ENCODE measurements at places on chromosomes 12 and 14.

- no peak for DNase-seq
Observed at GRCh38 chr12:96402061-96402460, 1.8 kb upstream of the CDK17 start.

GRCh38 chr14:92534932-92535643, 21.5 kb downstream of the RIN3 start:
- DNase-seq = no peak

DNA sequence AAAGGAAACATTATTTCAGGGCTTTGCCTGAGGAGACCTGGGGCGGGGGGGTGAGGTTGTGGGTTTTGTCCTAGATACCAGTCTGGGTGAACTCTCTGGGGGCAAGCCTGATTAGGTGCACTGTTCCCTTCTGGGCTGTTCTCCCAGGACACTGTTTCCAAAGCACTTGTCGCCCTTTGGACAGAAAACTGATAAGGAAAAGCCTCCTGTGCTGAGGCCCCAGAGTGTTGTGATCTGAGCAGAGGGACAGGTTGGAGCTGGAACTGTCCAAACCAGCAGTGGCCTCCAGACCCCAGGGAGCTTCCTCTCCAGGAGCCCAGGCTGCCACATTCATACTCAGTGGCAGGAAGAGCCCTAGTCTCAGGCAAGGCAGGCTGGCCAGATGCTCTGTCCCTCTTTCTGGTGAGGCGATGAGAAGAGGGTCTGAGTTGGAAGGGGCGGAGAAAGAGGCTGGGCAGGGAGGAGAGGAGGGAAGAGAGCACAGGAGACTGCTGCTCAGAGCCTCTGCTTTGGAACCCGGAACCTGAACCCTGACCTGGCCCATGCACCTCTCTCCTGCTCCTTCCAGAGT, 1.9 kb downstream of the GALNT16 start:
- DNase-seq = no peak

DNA sequence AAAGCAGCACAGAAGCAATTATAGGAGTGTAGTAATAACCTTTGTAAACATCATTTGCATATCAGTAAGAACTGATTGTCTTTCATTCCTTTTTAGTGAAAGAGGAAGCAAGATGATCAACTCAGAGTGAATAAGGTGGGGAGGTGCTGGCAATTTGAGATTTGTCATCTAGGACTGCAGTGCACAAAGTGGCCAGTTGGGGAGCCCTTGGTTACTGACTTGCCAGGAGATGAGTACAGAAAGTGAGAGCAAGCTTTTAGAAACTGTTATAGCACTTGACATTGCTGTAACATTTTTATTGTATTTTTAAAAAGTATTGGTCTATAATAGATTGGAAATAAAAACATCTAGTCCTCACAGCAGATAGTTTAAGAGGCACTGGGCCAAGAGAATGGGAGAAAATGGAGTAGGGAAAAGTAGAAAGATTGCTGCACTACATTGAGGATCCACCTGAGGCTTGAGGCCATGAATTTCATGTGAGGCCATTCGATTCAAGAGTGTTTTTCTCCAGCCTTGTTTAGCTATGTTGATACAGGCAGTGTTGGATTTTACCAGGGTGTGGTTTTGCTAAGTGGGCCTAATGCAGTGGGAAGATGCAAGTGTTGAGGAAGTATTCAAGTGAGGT, 98.2 kb downstream of the SNAPC1 start:
- DNase-seq = no peak

DNA sequence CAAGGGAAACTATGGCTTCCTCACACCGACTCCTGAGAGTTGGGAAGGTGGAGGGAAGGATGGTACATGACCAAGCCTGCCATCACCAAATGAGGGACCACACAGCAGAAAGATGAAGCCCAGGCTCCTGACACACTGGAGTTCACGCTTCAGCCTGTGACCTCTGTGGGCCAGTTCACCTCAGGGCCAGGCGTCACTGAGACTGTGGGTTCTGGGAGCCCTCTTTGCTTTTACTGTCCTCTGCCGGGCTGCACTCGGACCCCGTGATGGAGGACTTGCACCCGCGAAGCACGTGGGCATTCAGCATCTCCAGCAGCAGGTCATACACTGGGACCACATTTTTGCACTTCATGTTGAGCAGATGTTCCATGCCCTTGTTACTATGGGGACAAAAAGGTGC, 61.2 kb downstream of the ESR2 start:
- DNase-seq = no peak

DNA sequence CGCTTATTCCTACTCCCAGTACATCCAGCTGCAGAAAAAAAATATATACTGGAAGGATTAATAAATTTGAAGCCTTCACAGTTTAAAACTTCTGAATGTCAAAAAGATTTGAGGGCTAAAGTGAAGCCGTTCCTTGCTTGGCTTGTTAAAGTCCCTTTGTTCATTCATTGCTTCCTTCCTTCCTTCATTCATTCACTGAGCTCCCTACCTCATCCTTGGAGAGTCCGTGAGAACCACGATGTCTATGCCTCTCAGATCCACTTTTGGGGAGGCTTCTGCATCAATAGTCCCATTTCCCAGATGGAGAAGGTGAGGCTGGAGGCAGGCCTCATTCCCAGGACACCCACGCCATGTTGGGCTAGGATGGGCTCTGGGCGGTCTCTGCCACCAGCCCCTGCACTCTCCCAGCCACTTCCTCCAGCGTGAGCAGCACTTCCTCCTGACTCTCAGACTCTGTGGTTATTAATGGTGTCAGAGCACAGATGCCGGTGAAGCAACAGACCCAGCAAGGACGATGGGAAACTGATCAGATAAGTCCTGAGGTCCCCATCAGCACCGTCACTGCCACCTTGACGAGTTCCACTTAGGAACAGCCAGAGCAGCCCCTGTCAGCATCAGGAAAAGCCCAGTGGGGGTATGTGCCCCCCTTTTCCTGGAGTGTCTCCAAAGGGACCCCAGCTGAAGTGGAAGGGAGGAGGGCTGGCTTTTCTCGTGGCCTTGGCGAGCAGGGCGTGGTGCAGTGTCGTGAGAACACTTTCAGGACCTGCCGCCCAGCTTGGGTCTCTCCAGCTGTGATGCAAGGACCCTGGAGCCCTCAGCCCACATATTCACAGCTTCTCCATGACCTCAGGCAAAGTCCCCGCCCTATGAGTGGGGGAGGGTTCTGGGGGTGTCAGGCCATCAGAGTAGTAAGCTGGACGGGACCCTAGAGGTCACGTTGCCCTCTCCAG, 21.2 kb downstream of the ASB2 start:
- no peak for DNase-seq

DNA sequence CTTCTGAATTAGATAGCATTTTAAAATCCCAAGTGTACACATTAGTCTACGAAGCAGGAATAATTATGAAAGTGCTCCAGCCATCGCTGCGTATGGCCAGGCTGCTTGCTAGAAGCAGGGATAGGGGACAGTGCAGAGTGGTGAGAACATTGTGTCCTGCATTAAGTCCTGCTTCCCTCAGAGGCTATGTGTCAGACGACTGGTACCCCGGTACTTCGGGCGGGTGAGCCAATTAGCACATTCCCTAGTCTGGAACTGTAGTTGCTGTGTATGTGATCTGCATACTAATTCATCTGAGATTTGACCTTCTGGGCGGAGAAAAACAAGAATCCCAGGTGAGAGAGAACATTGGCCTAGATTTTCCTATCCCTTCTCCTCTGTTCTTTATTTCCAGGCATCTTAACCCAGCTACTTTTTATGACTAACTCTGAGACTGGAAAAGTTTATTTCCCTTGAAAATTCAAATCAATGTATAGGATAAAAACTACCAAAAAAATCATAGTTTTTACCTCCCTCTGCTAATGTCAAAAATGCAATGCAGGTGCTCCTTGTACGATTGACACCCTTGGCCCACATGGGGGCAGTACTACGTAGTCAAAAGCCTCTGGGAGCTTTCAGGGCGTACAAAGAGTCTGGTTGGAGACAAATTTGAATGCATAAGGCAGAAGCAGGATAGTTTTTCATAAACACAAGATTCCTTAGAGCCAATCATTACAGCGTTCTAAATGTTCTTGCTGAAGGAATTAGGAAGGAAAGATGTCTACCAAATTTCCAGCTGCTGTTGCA, 764.3 kb downstream of the NOVA1 start:
- DNase-seq = peak; percentile 14

GRCh38 chr12:57299514-57300016, 48.6 kb upstream of the STAC3 start:
- DNase-seq = no peak

DNA sequence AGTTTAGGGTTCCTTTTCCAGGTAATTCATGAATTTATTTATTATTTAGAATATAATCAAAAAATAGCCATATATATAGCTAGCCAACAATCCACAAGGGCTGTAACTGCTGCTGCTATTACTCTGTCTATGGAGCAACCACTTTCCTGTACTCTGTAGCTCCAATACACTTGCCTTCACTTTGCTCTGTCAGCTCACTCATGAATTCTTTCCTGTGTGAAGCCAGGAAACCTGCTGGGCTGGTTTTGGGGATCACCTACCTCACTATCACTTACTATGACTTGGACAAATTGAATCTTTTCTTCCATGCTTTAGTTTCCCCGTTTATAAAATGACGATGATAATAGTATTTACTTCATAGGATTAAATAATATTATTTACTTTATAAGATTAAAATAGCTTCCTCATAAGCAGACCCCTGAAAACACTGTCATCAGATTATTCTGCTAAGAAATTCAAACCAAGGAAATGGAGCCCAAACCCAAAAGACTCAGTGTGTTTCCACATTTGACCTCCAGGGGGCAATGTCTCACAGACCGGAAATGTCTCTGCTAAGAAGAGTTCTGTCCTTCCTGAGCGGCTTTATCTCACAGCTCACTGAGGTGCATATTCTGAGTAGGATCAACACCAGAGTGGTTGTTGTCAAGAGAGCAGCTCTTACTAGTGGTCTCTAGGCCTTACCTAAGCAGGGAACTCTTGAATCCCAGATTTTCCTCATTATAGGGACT, 457.1 kb downstream of the DAD1 start:
- no peak for DNase-seq

DNA sequence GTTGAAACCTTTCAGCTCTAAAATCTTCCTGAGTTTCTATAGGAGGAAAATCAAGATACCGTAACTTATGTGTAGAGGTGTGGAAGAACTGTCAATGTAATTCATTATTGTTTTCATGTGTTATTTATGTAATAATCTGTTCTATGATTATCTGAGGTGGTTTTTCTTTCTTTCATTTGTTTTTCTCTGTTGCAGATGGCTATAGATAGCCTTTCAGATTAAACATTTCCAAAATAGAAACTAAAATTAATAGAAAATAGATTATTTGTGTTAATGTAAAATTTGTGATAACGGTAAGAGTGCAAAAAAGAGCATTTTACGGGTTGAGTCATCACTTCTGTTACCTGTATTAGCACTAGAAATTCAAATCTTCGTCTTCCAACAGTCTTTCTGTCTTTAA, 128.8 kb downstream of the SYNE2 start:
- no peak for DNase-seq

GRCh38 chr14:79473651-79474050, 737.7 kb downstream of the DIO2 start:
- no peak for DNase-seq

GRCh38 chr14:50360851-50361250, 35.8 kb downstream of the CDKL1 start:
- no peak for DNase-seq

DNA sequence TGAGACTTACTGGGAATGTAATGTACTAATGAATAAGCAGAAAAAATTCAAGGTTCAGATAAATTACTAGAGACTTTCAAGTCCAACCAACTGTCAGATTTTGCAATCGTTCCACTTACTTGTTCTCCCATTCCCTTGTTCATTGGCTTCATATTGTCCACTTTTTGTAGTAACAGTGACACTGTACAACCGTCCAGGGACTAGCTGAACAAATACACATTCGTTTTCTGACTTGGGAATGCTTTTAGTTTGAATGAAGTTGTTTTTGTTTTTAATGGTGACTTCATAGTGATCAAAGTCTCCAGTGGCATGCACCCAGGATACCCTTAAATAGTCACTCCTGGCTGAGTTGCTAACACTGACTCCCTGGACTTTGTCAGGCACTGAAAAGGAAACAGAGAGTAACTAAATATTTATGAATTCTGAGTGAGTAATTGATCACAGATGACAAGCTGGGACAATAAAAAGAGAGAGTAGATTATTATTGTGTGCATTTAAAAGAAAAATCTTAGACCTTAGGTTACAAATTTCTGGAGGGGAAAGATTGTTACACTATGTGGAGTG, 65.4 kb downstream of the PTPRB start:
- no peak for DNase-seq

DNA sequence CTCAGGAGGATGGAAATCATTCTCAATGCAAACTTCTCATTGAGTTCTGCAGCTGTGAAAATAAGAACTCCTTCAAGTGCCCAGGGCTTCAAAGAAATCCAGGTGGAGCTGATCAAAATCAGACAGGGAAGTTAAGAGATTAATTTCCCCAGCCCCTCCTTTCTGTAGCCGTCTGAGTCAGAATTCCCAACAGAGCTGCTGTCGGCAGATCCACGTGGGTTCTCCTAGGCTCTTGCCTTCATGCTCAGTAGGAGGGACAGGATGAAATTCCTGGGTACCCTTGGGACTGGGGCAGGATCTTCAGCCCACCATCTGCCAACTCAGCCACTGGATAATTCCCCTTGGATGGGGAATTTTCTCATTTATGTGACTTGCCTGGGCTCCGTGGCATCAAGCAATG, 13.3 kb downstream of the TGFB3 start:
- DNase-seq = no peak

DNA sequence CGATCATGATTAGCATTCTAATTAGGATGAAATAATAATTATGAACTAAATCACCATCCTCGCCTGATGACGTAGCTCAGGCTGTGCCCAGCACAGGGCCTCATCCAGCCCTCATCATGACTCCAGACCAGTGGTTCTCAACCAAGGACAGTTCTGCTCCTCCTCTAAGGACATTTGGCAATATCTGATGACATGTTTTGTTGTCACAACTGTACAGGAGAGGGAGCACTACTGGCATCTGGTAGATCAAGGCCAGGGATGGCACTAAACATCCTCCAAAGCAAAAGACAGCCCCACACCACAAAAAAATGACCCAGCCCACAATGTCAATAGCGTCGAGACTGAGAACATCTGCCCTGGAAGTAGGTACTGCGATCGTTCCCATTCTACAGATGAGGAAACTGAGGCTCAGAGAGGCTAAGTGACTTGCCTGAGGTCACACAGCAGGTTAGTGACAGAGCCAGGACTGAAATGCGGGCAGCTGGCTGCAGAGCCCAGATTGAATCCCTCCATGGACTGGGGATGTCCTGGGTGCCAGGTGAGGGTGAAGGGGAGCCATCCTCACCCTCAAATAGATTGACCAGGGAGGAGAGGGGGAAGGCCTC, 15.5 kb downstream of the TRPV4 start:
- DNase-seq = no peak

DNA sequence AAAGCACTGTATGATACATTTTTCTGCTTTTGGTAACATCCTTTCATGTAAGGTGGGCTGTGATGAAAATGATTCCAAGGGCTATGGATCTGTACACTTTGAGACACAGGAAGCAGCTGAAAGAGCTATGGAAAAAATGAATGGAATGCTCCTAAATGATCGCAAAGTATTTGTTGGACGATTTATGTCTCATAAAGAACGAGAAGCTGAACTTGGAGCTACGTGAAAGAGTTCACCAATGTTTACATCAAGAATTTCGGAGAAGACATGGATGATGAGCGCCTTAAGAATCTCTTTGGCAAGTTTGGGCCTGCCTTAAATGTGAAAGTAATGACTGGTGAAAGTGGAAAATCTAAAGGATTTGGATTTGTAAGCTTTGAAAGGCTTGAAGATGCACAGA, 22.1 kb upstream of the SRGAP1 start:
- no peak for DNase-seq

All from nucleus accumbens (tissue), 56 donors.